Amniotic stem cell (primary cell): ENCODE measurements at places on chromosomes 6 and 20.

- DNase-seq, result no peak
Observed at GRCh38 chr6:161584051-161584450, 310.2 kb upstream of the AGPAT4 start.

DNA sequence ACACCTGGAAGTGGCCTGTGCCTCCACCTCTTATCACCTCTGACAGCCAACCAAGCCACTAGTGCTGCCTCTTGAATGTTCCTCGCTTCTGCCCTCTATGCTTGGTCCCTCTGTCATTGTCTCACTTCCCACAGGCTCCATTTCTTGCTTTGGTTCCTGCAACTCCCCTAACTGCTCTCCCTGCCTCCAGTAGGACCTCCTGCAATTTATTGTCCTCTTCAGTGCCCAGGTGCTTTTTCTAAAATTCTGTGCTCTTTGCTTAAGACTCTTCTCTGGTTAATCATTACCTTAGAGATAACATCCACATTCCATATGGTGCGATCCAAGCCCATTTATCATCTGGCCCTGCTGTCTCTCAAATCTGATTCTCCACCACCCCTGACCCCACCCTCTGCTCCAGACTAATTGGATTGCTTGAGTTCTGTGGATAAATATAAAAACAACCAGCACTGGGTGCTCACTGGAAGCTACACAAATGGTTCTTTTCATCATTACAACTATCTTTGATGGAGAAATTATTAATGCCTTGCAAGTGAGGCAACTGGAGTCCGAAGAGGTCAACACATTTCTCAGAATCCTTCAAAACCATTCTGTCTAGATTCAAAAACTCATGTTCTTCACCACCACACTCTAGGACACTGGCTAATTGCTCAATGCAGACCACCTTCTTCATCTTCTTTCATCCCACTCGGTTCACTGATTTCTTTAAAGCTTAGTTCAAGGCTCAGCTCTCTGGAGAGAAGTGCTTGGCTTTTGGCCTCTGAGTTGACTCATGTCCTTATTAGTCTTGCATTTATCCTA lies 47.2 kb downstream of the FOXA2 start:
- no peak for DNase-seq

DNA sequence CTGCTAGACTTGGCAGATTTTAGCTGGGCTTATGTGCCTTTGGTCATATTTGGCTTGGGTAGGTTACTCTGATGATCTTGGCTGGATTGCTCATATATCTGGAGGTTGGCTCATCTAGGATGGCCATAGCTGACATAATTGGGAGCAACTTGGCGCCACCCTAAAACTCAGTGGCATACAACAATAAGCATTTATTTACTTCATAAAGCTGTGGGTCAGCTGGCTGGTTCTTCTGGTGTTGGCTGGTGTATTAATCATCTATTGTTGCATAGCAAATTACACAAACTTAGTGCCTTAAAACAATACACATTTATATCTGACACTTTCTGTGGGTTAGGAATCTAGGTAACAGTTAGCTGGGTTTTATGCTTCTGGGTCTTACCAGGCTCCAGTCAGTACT lies 297.3 kb upstream of the JAG1 start:
- no peak for DNase-seq

GRCh38 chr6:130978180-130978579 lies 84.9 kb downstream of the EPB41L2 start:
- no peak for DNase-seq
